ENCODE measurements at places on chromosomes 12 and 14.

DNA sequence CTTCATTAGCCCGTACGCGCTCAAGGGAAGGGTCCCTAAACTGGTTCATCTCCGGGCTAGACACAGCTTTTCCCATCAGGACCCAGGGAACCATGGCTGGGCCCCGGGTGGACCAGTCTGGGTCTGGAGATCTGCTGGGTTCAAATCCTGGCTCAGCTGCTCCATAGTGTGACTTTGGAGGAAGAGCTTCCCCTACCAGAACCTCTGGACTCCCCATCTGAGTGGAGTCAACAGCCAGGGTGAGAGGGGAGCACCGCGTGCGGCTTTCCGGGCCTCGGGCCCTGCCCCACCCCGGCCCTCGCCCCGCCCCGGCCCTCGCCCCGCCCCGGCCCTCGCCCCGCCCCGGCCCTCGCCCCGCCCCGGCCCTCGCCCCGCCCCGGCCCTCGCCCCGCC is 41.2 kb downstream of the BEGAIN start:
- DNase-seq = no peak

- DNase-seq = no peak
Measured at GRCh38 chr12:124026755-124027745, 54.0 kb downstream of the ZNF664 start.

GRCh38 chr12:33639975-33640374 is 200.4 kb upstream of the SYT10 start:
- DNase-seq = no peak

DNA sequence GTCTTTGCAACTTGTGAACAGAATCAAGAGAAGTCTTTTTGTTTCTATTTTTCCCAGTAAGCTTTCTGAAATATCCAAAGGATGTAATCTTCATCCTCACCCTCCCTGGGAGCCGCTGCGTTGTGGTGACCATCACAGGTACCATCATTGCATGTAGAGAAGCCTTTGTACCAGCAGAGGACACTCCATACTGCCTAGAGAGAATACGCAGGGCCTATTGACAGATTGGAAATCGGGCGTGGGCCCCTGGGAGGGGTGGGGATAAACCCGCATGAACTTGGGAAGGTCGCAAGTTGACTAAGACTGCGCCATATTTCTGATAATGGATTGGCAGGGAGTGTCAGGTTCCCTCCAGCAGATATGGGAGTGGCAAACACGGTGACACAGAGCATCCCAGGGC is 12.7 kb downstream of the KRT1 start:
- DNase-seq = no peak

- no peak for DNase-seq
Measured at GRCh38 chr14:88518592-88519512, 36.0 kb downstream of the PTPN21 start.

GRCh38 chr12:104680491-104680890 is 223.7 kb downstream of the CHST11 start:
- no peak for DNase-seq

DNA sequence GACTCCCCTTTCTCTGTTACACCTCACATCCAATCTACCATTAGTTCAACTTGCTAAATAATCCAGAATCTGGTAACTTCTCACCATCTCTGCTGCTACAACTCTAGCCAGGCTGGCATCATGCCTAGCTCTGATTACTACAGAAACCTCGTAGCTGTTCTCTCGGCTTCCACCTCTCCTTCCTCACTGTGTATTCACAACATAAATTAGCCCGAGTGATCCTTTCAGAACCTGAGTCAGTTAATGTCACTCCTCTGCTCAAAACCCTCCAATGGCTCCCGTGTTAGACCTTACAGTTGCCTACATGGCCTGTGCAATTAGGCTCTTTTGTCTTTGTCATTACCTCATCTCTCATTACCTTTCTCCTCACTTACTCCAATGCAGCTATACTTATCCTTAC is 139.4 kb downstream of the PDE3A start:
- no peak for DNase-seq

- no peak for DNase-seq
Measured at GRCh38 chr12:111645433-111645832, 40.3 kb downstream of the BRAP start.

DNA sequence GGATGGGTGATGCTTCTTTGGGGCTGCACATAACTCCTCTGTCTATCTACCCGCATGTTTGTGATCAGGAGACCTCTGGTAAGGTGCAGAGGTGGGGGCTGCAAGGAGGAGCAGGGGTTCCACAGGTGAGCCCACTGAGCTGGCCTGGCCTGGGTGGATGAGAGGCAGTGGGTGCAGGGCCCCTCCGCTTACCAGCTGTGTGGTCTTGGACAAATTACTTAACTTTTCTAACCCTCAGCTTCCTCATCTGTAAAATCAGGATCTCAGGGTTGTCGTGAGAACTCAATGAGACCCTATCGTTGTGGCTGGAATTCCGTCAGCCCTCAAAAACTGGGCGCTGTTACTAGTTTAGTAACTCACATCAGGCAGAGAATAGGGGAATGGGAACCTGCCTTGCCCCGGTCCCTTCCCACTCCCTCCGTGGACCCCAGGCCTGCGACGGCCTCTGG is 7.5 kb downstream of the PTPN6 start:
- DNase-seq = no peak

DNA sequence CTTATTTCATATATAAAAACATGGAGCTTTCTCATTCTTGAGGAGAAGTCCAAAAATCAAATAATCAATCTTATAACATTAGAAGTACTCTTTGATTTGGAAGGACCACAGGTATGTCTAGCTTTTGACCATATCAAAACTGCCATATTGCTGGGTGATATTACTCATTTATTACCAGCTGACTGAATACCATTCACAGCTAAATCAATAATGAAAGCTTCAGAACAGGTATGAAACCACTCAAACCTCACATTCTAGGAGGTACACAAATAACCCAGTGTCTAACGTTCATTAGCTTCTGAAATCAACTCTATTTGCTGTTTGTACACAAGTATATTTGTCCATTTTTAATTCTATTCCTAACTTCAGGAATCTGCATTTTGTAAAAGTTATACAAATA is 16.8 kb upstream of the CCDC91 start:
- DNase-seq = no peak

GRCh38 chr14:24232645-24233537 is at the start of gene GMPR2:
Gene GMPR2, plus strand, starts transcription at chr14:24232929. Its CDS starts 325 bp downstream, at chr14:24233254.
- DNase-seq = no peak

DNA sequence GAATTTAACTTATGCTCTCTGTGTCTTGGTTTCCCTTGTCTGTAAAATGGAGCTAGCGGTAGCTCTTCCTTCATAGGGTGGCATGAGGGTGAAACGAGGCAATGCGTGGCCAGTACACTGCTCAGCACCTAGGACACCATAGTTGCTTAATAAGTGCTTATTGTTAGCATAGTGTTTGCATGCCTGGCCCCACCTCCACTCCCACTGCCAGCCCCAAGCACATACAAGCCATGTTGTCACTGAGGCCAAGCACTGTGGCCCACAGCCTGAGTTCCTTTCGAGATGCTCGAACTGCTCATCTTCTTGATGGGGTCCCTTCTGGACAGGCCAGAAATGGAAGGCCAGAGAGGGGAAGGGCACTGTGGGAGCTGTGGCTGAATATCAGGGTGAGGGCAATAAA is 839 bp downstream of the FICD start:
- no peak for DNase-seq

DNA sequence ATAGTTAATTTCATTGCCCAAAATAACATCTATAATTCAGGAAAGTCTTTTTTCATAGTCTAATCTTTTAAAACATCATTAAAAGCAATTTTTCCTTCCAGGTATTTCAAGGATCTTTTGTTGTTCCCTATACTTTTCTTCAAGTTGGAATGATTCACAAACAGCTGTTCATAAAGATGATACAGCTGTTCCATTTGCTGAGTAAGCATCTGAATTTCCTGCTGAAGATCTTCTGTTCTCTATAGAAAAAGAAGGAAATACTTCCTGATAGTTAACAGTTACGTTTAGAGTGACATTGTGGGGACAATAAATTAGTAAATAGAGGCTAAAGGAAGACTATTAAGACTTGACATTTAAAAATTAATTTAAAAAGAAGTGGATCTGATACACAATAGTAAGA is 30.3 kb upstream of the ESR2 start:
- no peak for DNase-seq

GRCh38 chr12:49059299-49060171 is 1.1 kb downstream of the KMT2D start:
- no peak for DNase-seq

GRCh38 chr12:38911611-38912010 is 6.2 kb upstream of the CPNE8 start:
- no peak for DNase-seq

- no peak for DNase-seq
Measured at GRCh38 chr12:65323070-65323469, 44.6 kb downstream of the MSRB3 start.

DNA sequence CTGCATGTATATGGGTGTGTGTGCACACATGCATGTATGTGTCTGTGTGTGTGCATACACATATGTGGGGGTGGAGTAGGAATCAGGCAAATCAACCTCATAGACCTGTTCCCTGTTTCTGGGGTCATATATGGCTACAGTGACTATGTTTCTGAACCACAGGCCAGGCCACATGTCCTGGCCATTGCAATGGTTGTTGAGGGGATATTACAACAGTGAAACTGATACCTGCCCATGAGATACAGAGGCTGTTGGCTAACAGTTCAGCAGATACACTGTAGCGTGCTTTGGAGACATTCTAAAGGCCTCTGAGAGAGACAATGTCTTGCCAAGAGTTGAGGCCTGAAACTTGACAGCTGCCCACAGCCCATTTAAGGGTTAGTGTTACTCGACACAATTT is 47.3 kb upstream of the FOS start:
- DNase-seq = no peak

GRCh38 chr12:131371401-131372170 is 339.3 kb upstream of the SFSWAP start:
- no peak for DNase-seq

DNA sequence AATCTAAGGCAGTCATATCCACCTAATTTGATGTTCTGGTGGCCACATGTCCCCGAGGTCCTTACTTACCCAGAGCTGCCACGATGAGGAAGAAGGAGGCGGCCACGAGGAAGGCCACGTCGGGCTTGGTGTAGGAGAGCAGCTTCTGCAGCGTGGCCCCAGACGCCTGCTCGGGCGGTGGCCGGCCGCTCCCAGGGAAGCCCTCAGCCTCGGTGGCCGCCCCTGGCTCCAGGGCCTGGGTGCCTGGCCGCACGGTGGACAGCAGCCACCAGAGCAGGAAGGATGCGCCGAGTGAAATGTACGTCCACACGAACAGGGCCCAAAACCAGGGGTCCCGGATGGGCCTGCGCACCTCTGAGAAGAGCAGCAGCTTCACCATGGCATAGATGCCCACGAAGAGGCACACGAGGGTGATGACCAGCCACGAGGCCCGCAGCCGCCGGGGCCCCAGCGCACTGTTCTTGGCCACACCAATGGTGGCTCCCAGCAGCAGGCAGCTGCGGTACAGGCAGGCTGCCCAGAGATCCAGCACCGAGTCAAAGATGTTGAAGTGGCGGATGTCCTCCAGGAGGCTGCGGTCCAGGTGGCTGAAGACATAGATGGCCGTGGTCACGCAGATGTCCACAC is 6.6 kb downstream of the ABCB9 start:
- no peak for DNase-seq

DNA sequence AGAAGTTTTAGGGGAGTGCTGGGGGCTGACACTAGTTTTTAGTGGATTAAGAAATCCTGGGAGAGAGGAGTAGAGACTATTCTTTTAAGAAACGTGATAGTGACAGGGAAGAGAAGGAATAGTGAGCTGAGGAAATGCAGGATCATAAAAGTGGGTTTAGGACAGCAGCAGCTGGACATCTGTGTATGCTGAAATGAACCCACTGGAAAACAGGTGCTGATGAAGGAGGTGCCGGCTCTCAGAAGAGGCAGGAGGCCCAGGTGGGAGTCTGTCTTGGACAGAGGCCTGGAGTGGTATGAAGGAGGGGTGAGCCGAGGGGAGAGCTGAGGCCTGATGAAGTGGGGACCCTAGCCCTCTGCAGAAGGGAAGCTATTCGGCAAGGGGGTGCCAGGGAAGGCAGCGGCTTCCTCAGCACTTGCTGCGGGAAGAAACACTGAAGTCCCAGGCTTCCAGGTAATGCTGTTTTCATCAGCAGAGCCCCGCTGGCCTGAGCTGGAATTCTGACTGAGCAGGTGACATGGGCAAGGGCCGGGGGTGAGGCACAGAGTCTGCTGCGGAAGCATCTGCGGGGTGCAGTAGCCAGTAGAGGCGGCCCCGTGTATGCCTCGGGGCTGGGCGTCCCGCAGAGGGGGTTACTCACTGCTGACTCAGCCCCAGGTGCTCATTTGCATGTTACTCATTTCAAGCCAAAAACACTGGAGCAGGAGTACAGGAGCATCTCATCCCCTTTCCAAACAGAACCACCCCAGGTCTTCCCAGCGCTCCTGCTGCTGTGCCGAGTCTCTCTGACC is 89.7 kb downstream of the TMCC3 start:
- DNase-seq = no peak

DNA sequence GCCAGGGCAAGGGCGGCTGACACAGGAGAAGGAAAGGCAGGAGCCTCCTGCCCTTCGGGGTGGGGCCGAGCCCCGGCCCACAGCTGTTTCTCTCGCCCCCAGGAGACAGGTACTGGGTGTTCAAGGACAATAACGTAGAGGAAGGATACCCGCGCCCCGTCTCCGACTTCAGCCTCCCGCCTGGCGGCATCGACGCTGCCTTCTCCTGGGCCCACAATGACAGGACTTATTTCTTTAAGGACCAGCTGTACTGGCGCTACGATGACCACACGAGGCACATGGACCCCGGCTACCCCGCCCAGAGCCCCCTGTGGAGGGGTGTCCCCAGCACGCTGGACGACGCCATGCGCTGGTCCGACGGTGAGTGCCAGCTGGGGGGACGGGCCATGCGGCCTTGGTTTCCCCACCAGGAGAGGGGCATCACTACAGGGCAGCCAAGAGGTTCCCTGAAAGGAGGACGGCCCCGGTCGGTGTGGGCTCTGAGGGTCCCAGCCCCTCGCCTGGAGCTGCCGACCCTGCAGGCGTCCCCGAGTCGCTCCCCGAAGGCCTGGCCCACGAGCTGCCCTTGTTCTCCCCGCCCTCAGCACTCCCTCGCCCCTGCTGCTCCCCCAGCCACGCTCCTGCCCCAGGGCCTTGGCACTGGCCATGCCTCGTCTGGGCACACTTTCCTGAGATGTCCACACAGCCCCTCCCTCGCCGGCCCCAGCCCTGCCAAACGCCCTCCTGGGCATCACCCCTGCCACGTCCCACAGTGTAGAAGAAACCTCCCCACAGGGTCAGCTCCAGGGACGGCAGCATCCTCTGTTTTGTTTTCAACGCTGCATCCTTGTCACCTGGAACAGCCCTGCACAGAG is 21.7 kb downstream of the MMP17 start:
- no peak for DNase-seq
